Fibroblast of the aortic adventitia (primary cell): ENCODE measurements at places on chromosomes 7 and 10. TPM values are rescaled to one million over a fixed set of nuclear protein-coding genes. Genes with fewer than 3 reads are reported as not detected.
A peak's percentile ranks its signal among the peaks of the same experiment; 100 is the strongest.

DNA sequence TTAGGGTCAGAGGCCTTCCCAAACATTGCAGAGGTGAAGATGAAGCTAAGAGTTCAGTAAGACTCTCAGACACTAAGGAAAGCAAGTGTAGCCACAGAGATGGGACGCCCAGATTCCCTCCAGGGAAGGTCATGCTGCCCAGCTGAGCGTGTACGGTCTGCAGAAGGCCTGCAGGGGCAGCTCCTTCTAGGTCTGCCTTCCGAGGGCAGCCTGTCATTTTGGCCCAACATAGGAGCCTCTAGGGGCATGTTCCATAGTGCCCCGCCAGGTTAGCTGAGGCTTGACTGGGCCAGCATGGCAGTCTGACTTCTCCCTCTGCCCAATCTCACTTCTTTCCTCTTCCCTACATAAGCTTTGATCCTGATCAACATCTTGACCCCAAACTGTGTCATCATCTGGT lies 130.7 kb downstream of the PIP4K2A start:
- no peak for DNase-seq

GRCh38 chr7:135467207-135467711 lies 42.6 kb downstream of the CNOT4 start:
- DNase-seq = no peak

- DNase-seq = no peak
These were observed 146.1 kb upstream of the FAM20C start for GRCh38 chr7:46123-46829.

- DNase-seq = peak; percentile 97
These were observed 78.9 kb downstream of the LRRC17 start for GRCh38 chr7:102991540-102992214.

DNA sequence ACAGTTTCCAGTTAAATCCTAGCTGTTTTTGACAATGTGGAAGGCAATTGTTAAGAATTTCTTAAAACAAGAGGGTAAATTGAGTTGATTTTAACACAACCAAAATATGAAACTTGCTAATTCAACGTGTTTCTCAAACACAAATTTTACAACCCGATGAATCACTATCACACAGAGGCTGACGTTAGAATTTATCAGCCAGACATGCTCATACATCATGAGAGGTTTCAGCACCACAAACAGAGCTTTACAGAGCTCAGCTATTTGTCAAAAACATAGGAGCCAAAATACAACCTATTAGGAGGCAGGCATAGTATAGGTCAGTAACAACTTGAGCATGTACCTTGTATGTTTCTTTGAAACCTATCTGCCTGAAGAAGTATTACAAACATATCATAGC lies 36.1 kb downstream of the LRRN3 start:
- peak; percentile 54 for DNase-seq

DNA sequence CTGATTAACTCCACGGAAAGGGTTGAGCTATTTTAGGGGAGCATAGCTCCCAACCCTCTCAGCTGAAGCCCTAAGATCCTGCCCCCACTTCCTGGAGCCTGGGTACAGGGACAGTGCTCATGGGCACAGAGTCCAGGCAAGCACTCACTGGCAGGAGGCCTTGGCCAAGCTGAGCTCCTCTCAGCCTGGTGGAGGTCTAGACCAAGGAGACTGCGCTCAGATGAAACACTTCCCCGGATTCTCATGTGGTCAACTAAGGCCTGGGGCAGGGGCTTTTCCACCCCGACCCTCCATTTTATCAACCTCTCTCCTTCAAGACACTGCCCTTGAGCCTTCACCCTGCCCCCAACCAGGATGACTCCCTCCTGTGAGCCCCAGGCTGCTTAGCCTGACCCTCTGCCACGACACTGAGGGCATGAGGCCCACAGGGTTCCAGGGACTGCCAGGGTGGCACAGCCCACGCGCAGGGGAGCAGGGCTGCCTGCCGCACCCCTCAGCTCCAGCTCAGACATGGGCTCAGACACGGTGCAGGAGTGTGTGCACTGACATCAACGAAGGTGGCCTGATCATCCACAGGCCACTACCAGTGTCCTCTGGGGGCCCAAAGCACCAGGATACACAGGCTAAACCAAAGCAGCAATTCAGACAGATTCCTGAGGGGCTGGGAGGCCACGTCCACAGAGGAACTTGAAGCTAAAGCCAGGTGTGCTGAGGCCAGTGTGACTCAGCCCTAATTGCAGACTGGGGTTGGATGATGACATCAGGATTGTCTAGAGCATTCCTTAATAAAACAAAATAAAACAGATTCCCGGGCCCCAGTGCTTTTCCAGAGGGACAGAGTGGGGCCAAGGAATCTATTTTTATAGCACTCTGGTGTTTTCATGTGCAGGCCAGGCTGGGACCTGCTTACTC lies 18.8 kb downstream of the CHAT start:
- DNase-seq = peak; percentile 12

GRCh38 chr10:104612571-104613205 lies 28.4 kb upstream of the SORCS3 start:
- no peak for DNase-seq

DNA sequence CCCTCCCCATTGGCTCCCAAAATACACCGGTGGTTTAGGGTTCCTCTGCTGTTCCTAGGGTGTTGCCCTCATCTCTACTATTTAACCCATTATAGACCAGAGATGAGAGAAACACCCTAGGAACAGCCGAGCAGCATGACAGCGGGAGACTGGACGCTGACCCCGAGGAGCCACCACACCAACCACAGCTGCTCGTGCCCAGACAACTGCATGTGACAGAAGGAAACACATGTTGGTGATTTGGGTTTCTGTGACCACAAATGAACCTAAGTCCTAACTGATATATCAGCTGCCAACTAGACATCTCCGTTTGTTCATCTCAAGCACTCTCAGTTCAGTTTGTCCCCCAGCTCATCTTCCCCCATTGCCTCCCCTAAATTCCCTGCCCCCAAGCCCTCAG lies 13.4 kb downstream of the CFAP43 start:
- DNase-seq = no peak

GRCh38 chr10:25280573-25280972 lies 105.8 kb downstream of the GPR158 start:
- DNase-seq = no peak

GRCh38 chr7:104895522-104896236 lies 118.3 kb upstream of the KMT2E start:
- no peak for DNase-seq

- DNase-seq = peak; percentile 38
These were observed 868 bp downstream of the TIAL1 start for GRCh38 chr10:119595676-119596515.

GRCh38 chr7:23239698-23240097 lies 6.9 kb upstream of the GPNMB start:
- no peak for DNase-seq

The ZNF487 gene
- 6.1 and 36.5 TPM in 2 replicates for total RNA-seq

The PALD1 gene
- 0.16 and 0.18 TPM in 2 replicates for total RNA-seq

GRCh38 chr7:142130267-142130666 lies 18.7 kb downstream of the MGAM2 start:
- DNase-seq = peak; percentile 14

- DNase-seq = peak; percentile 16
These were observed 24.4 kb upstream of the ASAH2 start for GRCh38 chr10:50275650-50276235.

- no peak for DNase-seq
These were observed 51.7 kb downstream of the SMURF1 start for GRCh38 chr7:99092064-99092720.

DNA sequence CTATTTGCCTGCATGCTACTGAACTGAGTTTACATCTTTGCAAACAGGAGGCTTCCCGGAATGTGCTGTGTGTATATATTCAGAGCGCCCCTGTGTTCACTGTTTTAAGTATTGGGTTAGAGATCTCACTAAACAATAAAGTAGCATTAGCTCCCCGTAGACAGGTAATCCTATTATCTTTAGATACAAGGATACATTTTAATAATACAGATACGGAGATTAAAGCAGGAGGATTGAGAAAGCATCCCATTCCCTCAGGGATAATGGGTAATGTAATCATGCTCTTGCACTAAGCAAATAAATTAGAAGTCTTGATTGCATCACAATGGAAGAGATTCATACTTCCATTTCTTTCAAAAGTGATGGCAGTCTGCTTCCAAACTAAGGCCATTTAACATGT lies 809.0 kb downstream of the NRG3 start:
- no peak for DNase-seq

- DNase-seq = no peak
These were observed 37.3 kb upstream of the PRKAR2B start for GRCh38 chr7:107007007-107007891.
